ENCODE measurements at places on chromosomes 5 and 9. TPM values are rescaled to one million over a fixed set of nuclear protein-coding genes. Genes with fewer than 3 reads are reported as not detected.

- no peaks in the 10 kb centered on the region for H3K4me1 ChIP-seq
- H3K36me3 ChIP-seq = no peaks in the 10 kb centered on the region
- peak overlapping the region; percentile 41 for H3K4me3 ChIP-seq
- H3K27ac ChIP-seq = no peak overlapping the region
- H3K27me3 ChIP-seq = peaks cover 9% of the 10 kb centered on the region
Observed at GRCh38 chr9:95048225-95049087, 269.1 kb downstream of the FANCC start.

CXCL14 gene
- polyA plus RNA-seq = not detected

FAM78A gene
- polyA plus RNA-seq = 10.5 TPM

DNA sequence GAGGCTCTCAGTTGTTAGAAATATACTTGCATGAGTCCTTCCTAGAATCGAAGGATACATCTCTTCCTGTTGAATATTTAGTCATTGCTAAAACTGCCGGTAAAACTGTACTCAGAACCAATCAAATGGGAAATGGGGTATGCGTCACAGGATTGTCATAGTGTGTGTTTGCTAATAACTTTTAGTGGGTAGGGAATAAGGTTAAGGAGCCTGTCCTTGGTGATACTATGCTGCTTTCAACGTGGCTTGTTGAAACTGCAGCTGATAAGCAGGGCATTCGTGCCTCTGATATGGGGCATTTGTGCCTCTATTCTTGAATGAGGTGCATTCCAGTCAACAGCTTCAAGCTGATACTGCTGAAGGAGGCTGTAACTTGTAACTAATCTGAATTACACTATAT lies 26.6 kb downstream of the HABP4 start:
- H3K27ac ChIP-seq = no peak overlapping the region
- peaks cover 14% of the 10 kb centered on the region for H3K36me3 ChIP-seq
- H3K4me3 ChIP-seq = no peak overlapping the region
- H3K27me3 ChIP-seq = no peaks in the 10 kb centered on the region

SMIM33 gene
- polyA plus RNA-seq = 0.09 TPM

DNA sequence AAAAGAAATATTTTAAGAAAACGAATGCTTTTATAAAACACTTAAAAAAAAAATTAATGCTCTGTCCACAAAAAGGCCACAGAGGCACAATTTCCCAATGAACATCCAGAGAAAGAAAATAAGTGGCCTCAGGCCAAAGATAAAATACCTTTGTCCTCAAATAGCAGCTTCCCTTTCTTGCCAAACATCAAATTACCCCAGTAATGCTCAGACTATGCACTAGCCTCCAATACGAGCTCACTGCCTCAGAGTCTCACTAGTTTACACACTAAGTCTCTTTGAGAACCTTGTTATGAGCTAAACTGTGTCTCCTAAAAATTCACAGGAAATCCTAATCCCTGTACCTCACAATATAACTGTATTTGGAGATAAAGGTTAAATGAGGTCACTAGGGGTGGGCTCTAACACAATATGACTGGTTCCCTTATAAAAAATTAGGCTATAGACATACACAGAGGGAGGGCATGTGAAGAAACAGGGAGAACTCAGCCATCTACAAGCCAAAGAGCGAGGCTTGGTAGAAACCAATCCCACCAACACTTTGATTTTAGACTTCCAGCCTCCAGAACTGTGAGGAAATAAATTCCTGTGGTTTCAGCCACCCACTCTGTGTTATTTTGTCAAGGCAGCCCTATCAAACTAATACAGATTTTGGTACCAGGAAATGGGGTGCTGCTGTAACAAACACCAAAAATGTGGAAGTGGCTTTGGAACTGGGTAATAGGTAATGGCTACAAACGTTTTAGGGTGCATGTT lies 4.4 kb downstream of the MPDZ start:
- DNase-seq = no peak
- no peak overlapping the region for H3K27ac ChIP-seq
- no peaks in the 10 kb centered on the region for H3K4me1 ChIP-seq

- no peak for DNase-seq
- no peaks in the 10 kb centered on the region for H3K27me3 ChIP-seq
- peaks cover 27% of the 10 kb centered on the region for H3K4me1 ChIP-seq
- no peaks in the 10 kb centered on the region for H3K36me3 ChIP-seq
- no peak overlapping the region for H3K4me3 ChIP-seq
Observed at GRCh38 chr9:114732823-114733222, 50.8 kb upstream of the TEX48 start.

DNA sequence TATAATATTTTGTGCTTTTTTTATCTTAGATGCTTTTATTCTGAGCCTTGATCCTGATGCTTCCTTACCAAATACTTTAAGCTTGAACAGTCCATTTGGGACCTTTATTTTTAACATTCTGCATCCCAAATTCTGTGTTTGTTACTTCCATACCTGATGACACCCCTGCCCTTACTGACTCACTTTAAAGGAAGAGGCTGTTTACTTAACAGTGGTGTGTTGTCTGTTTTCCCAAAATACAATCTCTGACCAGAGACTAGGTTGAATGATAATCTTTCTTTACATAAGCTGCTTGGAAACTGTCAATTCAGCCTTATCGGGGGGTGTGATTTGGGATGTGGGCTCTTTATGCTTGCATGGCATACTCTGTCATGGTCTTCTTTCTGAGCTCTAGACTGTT lies 71.1 kb downstream of the SNX24 start:
- no peak for DNase-seq
- H3K4me3 ChIP-seq = no peak overlapping the region
- H3K27me3 ChIP-seq = no peaks in the 10 kb centered on the region
- H3K4me1 ChIP-seq = no peaks in the 10 kb centered on the region
- no peaks in the 10 kb centered on the region for H3K36me3 ChIP-seq

DNA sequence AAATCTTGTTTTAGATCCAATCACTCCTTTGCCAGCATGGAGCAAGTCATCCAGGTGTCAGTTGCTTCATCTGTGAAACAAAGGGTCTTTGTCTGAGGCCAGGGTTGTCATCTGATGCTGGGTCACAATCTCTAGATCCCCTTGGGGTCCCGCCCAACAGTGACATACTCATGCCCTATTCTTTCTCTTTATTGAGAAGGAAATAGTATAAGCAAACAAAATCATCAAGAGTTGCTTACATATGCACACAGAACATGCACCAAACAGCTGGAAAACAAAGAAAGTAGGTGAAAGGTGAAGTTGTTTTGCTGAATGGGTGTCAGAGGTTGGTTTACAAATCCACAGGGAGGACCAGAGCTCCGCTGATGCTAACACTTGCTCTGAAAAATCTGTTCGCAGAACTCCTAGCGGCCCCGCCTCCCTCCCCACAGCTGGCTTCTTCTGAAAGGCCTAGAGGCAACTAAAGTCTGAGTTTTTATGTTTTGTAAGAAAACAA lies 106.1 kb upstream of the SLC44A1 start:
- no peaks in the 10 kb centered on the region for H3K36me3 ChIP-seq
- no peaks in the 10 kb centered on the region for H3K27me3 ChIP-seq
- H3K4me1 ChIP-seq = no peaks in the 10 kb centered on the region
- DNase-seq = no peak

GRCh38 chr5:76813982-76814562 lies 4.8 kb upstream of the F2RL1 start:
- no peaks in the 10 kb centered on the region for H3K4me1 ChIP-seq
- H3K36me3 ChIP-seq = no peaks in the 10 kb centered on the region
- no peak overlapping the region for H3K4me3 ChIP-seq
- no peak for DNase-seq

- no peak overlapping the region for H3K27ac ChIP-seq
- DNase-seq = no peak
- no peak overlapping the region for H3K4me3 ChIP-seq
- H3K36me3 ChIP-seq = peaks cover 3% of the 10 kb centered on the region
- peaks cover 53% of the 10 kb centered on the region for H3K4me1 ChIP-seq
Observed at GRCh38 chr5:169657127-169657526, 20.1 kb downstream of the DOCK2 start.

GRCh38 chr9:21995006-21995665 lies 545 bp downstream of the CDKN2B-AS1 start:
- peak; percentile 74 for DNase-seq
- peak overlapping the region; percentile 93 for H3K4me3 ChIP-seq
- H3K4me1 ChIP-seq = peaks cover 8% of the 10 kb centered on the region
- H3K36me3 ChIP-seq = peaks cover 7% of the 10 kb centered on the region
- peaks cover 21% of the 10 kb centered on the region for H3K27me3 ChIP-seq

SLC23A1 gene
- polyA plus RNA-seq = not detected

RLN2 gene
- polyA plus RNA-seq = 5.6 TPM

DNA sequence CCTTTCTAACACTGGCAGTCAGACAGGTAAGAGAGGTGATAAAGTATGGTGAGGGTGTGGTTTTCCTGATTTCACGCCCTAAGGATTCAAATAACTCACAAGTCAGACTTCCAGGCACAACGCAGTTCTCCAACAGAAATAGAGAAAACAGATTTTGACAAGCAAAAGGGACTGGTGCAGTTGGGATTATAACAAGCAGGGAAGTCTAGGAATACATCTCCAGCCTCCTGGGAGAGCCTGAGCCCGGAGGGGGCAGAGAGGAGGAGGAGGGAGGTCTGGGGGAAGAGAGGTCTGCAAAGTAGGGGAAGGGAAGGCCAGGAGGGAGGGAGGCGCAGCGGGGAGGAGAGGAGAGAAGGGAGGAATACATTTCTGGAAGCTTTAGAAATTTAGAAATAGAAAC lies 1.6 kb downstream of the CMBL start:
- no peak overlapping the region for H3K27ac ChIP-seq
- no peak for DNase-seq
- H3K4me1 ChIP-seq = no peaks in the 10 kb centered on the region
- peaks cover 3% of the 10 kb centered on the region for H3K27me3 ChIP-seq
- H3K36me3 ChIP-seq = no peaks in the 10 kb centered on the region

DNA sequence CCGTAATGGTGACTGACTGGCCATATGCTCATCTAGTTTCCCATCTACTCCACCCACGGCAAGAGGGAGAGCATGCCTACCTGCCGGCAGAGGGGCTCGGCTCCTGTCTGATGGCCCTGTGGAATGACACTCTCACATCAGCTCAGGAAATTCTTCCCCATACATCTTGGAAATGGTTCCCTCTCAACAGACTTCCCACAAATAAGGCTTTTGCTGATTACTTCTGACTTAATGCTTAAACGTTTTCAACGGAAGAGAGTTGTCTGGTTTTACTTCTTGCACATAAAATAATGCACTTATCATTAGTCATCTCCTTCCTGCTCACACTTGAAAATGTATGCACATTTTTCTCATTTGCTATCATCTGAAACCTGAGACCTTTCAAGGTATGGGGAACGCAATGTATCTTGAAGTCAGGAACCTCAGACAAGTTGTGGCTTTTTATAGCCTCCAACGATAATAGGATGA lies 129.5 kb downstream of the TTLL11 start:
- H3K36me3 ChIP-seq = no peaks in the 10 kb centered on the region
- no peak overlapping the region for H3K4me3 ChIP-seq
- no peak for DNase-seq

NUTM2F gene
- not detected for polyA plus RNA-seq

DNA sequence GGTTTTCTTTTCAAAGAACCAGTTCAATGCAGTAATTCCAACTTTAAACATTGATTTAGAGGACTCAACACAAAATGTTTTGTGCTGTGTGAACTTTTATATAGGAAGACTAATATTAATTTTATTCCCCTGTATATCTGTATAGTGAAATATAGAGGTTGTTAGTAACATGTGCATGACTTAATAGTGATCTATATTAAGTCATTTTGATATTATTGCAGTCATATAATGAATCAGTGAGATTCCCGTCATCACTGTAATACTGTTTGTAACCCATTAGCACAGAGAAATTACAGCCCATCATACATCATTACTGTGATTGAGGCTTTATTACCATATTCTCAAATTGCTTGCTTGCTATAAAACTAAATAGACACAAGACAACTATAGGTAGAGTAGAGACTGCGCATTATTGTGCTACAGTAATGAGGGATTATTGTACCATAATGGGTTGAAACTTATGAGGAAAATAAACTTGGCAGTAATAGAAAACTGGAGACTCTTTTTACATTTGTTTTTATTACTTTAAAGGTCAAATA lies 170.7 kb downstream of the RANBP17 start:
- H3K27me3 ChIP-seq = no peaks in the 10 kb centered on the region
- no peak overlapping the region for H3K4me3 ChIP-seq
- no peaks in the 10 kb centered on the region for H3K4me1 ChIP-seq
- H3K27ac ChIP-seq = no peak overlapping the region
- no peaks in the 10 kb centered on the region for H3K36me3 ChIP-seq
- DNase-seq = no peak

DNA sequence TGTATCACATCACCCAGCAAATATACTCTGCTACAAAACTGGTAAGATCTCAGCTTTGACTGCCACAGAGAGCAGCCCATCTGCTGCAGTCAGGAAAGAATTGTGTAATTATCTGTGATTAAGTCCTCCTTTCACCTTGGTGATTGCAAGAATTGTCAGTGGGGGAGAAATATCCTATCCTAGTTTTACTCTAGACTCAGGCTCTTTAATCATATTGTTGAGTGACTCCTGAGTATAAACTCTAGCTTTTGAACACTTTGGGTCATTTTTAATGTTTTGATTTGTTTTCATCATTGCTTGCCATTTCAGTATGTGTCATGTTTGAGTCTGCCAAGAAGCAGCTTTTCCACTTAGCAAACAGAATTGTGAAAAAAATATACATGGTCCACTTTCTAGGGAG lies 32.1 kb downstream of the VCAN start:
- no peak overlapping the region for H3K4me3 ChIP-seq
- no peak for DNase-seq
- no peaks in the 10 kb centered on the region for H3K4me1 ChIP-seq
- H3K27me3 ChIP-seq = no peaks in the 10 kb centered on the region
- no peaks in the 10 kb centered on the region for H3K36me3 ChIP-seq
- H3K27ac ChIP-seq = no peak overlapping the region

GRCh38 chr9:95032580-95033341 lies 284.7 kb downstream of the FANCC start:
- H3K4me1 ChIP-seq = no peaks in the 10 kb centered on the region
- H3K4me3 ChIP-seq = no peak overlapping the region
- no peak for DNase-seq
- no peak overlapping the region for H3K27ac ChIP-seq

Data from naive thymus-derived CD4-positive, alpha-beta T cell (primary cell).